ENCODE measurements at places on chromosomes 5 and 9. TPM values are rescaled to one million over a fixed set of nuclear protein-coding genes. Genes with fewer than 3 reads are reported as not detected.

- no peak overlapping the region for H3K27ac ChIP-seq
- H3K36me3 ChIP-seq = no peaks in the 10 kb centered on the region
- H3K27me3 ChIP-seq = no peaks in the 10 kb centered on the region
- H3K4me1 ChIP-seq = no peaks in the 10 kb centered on the region
- DNase-seq = no peak
These were observed 36.9 kb downstream of the FEM1C start for GRCh38 chr5:115507681-115508080.

DNA sequence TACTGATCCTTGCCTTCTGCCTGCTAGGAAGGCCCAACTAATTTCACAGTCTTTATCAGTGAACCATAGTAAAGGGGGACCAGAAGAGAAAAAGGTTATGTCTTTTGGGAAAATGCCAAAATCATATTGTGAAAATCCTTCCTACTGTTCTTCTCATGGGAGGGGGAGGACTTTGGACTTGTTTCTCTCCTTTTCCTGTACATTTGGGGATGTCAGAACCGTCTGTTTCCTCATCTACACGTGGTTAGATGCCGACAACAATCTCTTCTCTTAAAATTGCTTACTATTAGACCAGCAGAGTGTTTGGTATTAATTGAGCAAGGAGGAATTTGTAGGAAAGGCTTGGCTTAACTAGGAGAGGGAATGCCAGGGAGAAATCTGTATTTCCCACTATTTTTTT, 77.2 kb downstream of the TMC1 start:
- H3K27ac ChIP-seq = no peak overlapping the region
- peaks cover 19% of the 10 kb centered on the region for H3K4me1 ChIP-seq
- H3K4me3 ChIP-seq = no peak overlapping the region
- no peak for DNase-seq

DNA sequence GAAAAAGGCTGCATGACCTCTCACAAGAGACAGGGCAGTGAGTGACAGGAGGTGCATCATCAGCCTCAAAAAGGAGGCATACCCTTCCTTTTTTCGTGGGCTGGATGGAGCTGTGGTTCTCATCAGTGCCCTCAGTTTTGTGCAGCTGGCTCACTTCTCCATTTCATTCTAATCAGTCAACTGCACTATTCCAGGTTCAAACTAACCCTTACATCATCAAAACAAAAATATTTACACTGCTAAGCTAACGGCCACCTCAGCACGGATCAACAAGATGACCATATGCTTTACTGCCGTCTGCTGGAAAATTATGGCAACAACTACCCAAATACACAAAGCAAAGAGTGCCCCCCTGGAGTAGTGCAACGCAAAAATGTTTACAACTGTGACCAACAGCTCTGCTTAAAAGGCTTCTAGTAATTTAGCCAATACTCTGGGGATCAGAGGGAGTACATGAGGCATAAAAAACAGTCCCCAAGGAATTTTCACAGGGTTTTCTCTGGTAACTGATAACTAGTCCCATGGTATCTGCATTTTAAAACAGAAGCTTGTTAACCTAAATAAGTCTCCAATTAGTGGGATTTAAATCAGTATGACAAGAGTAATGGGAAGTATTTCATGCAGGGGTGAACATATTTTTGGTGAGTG, 10.8 kb downstream of the KCNV2 start:
- H3K36me3 ChIP-seq = no peaks in the 10 kb centered on the region
- no peak overlapping the region for H3K4me3 ChIP-seq
- DNase-seq = peak; percentile 53
- H3K27me3 ChIP-seq = no peaks in the 10 kb centered on the region

DNA sequence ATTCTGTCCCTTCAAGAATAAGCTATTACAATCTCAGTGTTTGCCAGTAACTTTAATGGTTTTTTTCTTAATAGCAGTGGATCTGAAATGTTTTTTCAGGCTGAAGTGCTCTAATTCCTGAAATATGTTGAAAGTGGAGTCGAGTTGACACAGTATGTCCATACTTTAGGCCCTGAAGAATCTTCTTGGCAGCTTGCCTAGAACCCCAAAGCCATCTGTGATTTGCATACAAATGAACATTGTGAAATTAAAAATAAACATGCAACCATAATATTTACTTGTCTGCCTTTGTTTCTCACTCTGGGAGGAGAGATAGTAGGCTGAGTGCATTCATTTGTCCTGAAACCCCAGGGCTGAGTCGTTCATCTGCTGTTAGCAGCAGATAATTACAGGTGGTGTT, 152.7 kb downstream of the ADCY2 start:
- H3K27me3 ChIP-seq = no peaks in the 10 kb centered on the region
- no peak overlapping the region for H3K27ac ChIP-seq
- DNase-seq = no peak

- no peak overlapping the region for H3K27ac ChIP-seq
- no peaks in the 10 kb centered on the region for H3K36me3 ChIP-seq
- peak; percentile 76 for DNase-seq
- peaks cover 13% of the 10 kb centered on the region for H3K4me1 ChIP-seq
- H3K4me3 ChIP-seq = no peak overlapping the region
- H3K27me3 ChIP-seq = no peaks in the 10 kb centered on the region
These were observed 36.7 kb upstream of the KCNIP1 start for GRCh38 chr5:170466988-170467707.

DNA sequence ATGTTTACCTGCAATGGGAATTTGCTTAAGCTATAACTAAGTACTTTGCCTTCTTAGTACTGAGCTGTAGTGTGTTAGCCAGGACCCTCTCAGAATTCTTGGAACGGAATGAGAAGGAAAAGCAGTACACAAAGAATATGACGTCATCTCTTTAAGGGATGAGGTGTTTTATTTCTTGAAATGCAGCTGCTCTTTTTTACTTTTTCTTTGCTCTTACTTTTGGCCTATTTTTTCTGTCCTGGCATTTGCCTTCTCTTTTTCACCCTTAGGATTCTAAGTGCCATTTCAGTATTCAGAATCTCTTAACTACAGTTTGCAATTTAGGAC, 10.1 kb downstream of the KIF2A start:
- no peak for DNase-seq
- H3K27me3 ChIP-seq = no peaks in the 10 kb centered on the region
- H3K4me3 ChIP-seq = no peak overlapping the region
- no peak overlapping the region for H3K27ac ChIP-seq
- 0 out of 2 replicates have a peak, but pooled peaks cover 2% of the 10 kb centered on the region for H3K4me1 ChIP-seq

- no peak overlapping the region for H3K27ac ChIP-seq
- H3K4me1 ChIP-seq = no peaks in the 10 kb centered on the region
- peaks cover 79% of the 10 kb centered on the region for H3K36me3 ChIP-seq
- DNase-seq = no peak
- H3K4me3 ChIP-seq = no peak overlapping the region
- H3K27me3 ChIP-seq = no peaks in the 10 kb centered on the region
These were observed 10.1 kb downstream of the BRD9 start for GRCh38 chr5:882253-883183.

- no peak for DNase-seq
- no peaks in the 10 kb centered on the region for H3K4me1 ChIP-seq
- no peak overlapping the region for H3K4me3 ChIP-seq
- no peaks in the 10 kb centered on the region for H3K36me3 ChIP-seq
These were observed 69.0 kb downstream of the SLC28A3 start for GRCh38 chr9:84271531-84271900.

- H3K4me1 ChIP-seq = peaks cover 33% of the 10 kb centered on the region
- no peaks in the 10 kb centered on the region for H3K27me3 ChIP-seq
- H3K4me3 ChIP-seq = no peak overlapping the region
These were observed 25.1 kb downstream of the SLC44A1 start for GRCh38 chr9:105269593-105269992.

ARHGEF28 gene
- total RNA-seq = 13.6 TPM

SNCAIP gene
- total RNA-seq = not detected

IRX2 gene
- 16.7 TPM for total RNA-seq
